ENCODE measurements at places on chromosomes 1 and 21.

GRCh38 chr1:116722016-116722838 lies 32.0 kb upstream of the CD2 start:
- no peak overlapping the region for H3K4me3 ChIP-seq
- H3K27ac ChIP-seq: no peak overlapping the region
- no peak for DNase-seq
- H3K4me1 ChIP-seq: no peaks in the 10 kb centered on the region
- H3K36me3 ChIP-seq: no peaks in the 10 kb centered on the region

DNA sequence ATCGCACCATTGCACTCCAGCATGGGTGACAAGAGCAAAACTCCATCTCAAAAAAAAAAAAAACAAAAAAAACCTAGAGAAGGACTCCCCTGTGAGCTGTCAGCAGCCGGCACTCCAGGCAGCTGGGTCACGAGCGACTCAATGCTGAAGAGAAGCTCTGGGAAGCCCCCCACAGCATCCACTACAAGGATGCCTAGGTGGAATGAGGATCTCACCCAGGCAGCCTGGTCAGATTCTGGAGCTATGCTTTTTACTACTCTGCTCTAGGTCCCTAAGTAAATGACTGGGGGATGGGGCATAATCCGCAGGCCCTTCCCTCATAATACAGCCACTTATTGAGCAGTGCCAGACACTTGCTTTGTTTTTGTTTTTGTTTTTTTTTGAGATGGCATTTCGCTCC lies 6.6 kb downstream of the BMP8B start:
- H3K27ac ChIP-seq: no peak overlapping the region
- no peak for DNase-seq
- no peaks in the 10 kb centered on the region for H3K36me3 ChIP-seq
- no peaks in the 10 kb centered on the region for H3K4me1 ChIP-seq
- H3K27me3 ChIP-seq: no peaks in the 10 kb centered on the region

GRCh38 chr1:231799363-231799986 lies 172.9 kb downstream of the DISC1 start:
- no peak overlapping the region for H3K27ac ChIP-seq
- no peaks in the 10 kb centered on the region for H3K27me3 ChIP-seq
- H3K36me3 ChIP-seq: no peaks in the 10 kb centered on the region
- no peak overlapping the region for H3K4me3 ChIP-seq
- H3K4me1 ChIP-seq: no peaks in the 10 kb centered on the region

DNA sequence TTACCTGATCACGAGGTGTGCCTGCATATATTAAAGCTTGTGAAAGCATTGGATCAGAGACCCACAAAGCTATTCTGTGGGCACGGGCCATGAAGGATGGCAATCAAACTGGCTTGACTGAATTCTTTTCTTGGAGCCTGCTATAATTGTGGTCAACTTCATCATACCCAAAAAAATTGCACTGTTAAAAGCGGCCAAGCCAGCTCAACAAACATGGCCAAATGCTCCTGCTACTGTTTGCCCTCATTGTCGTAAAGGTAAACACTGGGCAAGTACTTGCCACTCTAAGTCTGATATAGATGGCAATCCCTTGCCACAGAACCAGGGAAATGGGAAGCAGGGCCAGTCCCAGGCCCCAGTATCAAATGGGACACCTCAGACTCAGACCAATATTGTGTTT lies 6.6 kb upstream of the GSTM5 start:
- no peaks in the 10 kb centered on the region for H3K4me1 ChIP-seq
- no peak overlapping the region for H3K4me3 ChIP-seq
- no peak overlapping the region for H3K27ac ChIP-seq
- no peak for DNase-seq
- no peaks in the 10 kb centered on the region for H3K36me3 ChIP-seq
- H3K27me3 ChIP-seq: no peaks in the 10 kb centered on the region

GRCh38 chr1:114703242-114703641 lies 7.9 kb upstream of the AMPD1 start:
- H3K4me3 ChIP-seq: no peak overlapping the region
- H3K27ac ChIP-seq: no peak overlapping the region
- H3K36me3 ChIP-seq: no peaks in the 10 kb centered on the region
- no peaks in the 10 kb centered on the region for H3K27me3 ChIP-seq
- no peaks in the 10 kb centered on the region for H3K4me1 ChIP-seq

- DNase-seq: no peak
- no peak overlapping the region for H3K4me3 ChIP-seq
- no peaks in the 10 kb centered on the region for H3K27me3 ChIP-seq
- no peaks in the 10 kb centered on the region for H3K4me1 ChIP-seq
- no peak overlapping the region for H3K27ac ChIP-seq
Measured at GRCh38 chr21:35128536-35128935, 79.4 kb upstream of the RUNX1 start.
